Uterus (tissue), 4 donors: ENCODE measurements at places on chromosomes 5 and 9. TPM values are rescaled to one million over a fixed set of nuclear protein-coding genes. Genes with fewer than 3 reads are reported as not detected.

Gene WHRN
- total RNA-seq = 31.4 TPM

Gene ANKRD31
- not detected for total RNA-seq

Gene FRRS1L
- total RNA-seq = 9.7 TPM

Gene ATP10B
- not detected for total RNA-seq

Gene FAXDC2
- total RNA-seq = 126 TPM

Gene GPR21
- 1.5 TPM for total RNA-seq

Gene PTAR1
- 71.3 TPM for total RNA-seq

Gene STPG3
- total RNA-seq = not detected

Gene OTULINL
- 3.8 TPM for total RNA-seq

Gene RPP25L
- 18.1 TPM for total RNA-seq

Gene NSD1
- total RNA-seq = 132 TPM

Gene ABO
- total RNA-seq = 0.29 TPM

Gene NEUROG1
- not detected for total RNA-seq

Gene PCA3
- total RNA-seq = 0.43 TPM

Gene UNC5A
- total RNA-seq = not detected

Gene SPINK6
- total RNA-seq = not detected

Gene SLC6A18
- not detected for total RNA-seq

Gene LVRN
- total RNA-seq = 1.7 TPM

Gene ANKRD34B
- total RNA-seq = not detected

Gene OMD
- total RNA-seq = 9.0 TPM

Gene TJP2
- total RNA-seq = 45.5 TPM

Gene ADAMTS16
- total RNA-seq = not detected
